ENCODE measurements at places on chromosomes 2 and 18.

DNA sequence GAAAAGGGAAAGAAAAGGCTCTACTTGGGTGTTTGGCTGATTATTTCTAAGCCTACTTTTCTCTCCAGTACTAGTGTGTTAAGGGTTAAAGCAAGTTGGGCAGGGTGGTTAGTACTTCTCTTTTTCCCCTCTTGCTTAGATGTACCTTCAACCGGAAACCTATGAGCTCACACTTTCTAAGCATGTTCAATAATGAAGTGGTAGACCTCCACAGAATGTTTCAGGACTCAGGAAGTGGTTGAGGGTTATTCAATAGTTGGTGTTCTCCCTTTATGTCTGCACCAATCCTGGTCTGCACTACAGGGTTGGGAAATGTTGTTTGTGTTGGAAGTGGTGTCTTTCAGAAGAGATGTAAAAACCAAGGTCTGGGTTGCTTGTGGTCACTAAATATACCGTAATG, 137.1 kb downstream of the ZEB2 start:
- no peak for DNase-seq

DNA sequence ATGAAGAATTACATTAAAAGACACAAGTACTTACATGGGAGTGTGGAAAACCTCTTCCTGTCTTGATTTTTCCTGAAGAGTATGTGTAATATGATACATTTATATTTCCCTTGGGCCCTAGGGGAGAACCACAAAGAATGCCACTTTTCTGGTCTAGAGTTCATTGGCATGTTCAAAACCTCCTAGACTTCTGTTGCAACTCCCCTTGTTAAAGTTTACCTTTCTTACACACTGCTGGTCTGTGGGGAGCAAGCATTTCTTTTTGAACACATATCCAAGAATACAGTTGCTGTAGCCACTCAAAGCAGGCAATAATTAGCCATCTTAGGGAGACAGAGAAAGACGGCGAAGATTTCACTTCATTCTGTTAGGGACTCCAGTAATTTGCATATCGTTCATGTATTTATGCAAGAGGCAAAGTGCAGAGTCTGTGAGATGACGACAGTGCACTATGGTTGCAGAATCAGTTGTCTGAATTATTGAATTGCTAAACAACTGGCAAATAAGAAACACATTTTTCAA, 103.5 kb downstream of the NOL4 start:
- DNase-seq, result no peak

GRCh38 chr18:48934723-48935432, 15.9 kb downstream of the SMAD7 start:
- no peak for DNase-seq

DNA sequence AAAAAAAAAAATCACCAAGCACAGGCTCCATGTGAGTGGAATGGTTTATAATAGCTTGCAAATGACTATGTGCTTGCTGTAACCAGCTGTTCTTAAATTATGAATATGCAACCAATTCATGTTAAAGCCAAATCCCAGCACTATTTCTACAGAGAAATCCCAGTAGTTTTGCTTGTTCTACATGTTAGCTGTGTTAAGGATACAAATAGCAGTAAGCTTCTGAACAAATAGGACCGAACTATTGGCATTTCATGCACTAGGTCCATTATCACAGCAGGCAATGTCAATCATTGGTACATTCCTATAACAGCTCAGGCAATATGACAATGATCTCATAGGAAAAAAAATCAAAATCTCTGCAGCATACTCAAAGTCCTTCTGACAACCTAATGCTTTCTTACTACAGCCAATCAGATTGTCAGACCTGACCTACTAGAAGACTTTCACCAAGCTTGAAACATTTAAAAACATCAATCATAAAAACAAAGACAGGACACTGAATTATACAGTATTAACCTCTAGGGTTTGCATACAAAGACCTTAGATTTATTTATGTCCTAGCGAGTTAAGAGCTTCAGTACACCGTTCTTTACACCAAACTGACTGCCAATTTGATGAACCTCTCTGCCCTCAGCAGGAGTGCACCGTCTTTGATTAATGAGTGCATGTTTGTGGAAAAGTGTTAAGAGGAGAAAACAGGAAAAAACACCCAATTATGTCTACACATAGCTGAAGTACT, 6.4 kb downstream of the BAZ2B start:
- DNase-seq, result no peak

GRCh38 chr2:1784087-1784486, 39.8 kb upstream of the PXDN start:
- DNase-seq, result no peak

DNA sequence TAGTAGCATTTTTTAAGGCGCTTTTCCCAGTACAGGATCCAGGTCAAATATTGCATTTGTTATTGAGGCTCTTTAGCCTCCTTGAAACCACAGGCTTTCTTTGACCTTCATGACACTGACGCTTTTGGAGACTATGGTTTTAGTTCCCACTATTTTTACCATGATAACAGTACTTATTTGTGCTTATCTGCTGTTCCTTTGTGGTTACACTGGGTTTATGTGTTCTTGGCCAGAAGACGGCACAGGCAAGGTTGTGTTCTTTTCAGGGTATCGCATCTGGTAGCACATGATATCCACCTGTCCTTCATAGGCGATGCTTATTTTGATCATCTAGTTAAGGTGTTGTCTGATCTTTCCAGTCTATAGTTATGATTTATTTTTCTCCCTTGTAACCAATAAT, 16.8 kb upstream of the MBOAT2 start:
- no peak for DNase-seq

GRCh38 chr18:55775972-55776371, 188.0 kb upstream of the TCF4 start:
- DNase-seq, result no peak

- DNase-seq, result no peak
Observed at GRCh38 chr18:44537526-44537925, 143.2 kb upstream of the SETBP1 start.

GRCh38 chr2:45237850-45238542, 228.7 kb upstream of the SIX2 start:
- no peak for DNase-seq

- no peak for DNase-seq
Observed at GRCh38 chr2:42183775-42184174, 14.6 kb downstream of the EML4 start.

DNA sequence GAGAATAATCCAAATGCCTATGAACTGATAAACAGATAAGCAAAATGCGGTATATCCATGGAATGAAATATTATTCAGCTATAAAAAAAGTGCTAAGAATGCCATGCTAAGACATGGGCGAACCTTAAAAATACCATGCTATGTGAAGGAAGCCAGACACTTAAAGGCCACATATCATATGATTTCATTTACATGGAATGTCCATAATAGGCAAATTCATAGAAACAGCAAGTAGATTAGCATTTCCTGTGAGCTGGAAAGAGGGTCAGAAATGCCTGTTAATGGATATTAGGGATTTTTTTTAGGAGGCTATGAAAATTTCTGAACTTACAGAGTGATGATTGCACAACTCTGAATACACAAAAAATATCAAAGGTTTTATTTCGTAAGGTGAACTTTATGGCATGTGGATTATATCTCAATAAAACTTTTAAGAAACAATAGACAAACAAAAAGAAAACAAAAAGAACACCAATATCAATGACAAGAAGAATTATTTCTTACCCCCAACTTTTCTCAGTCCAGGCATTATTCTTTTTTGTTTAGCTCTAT, 1207.7 kb downstream of the SUCLG1 start:
- DNase-seq, result no peak

- DNase-seq, result no peak
Observed at GRCh38 chr2:134865067-134865787, 26.8 kb downstream of the ACMSD start.

DNA sequence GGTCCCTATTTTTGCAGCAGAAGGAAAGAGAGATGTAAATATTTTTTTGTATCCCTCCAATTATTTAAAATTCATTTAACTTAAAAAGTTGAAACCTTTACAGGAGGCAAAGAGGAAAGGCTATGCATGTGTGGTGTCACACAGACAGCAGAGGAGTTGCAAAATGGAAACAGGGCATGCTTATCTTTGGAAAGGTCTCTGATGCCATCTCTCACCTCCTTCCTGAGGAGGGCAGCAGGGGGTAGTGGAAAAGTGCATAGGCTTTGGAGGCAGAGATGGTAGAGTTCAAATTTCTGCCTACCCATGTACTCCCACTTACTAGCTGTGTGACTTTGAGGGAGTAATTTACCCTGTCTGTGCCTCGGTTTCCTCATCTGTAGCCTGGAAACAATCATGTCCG, 99.6 kb upstream of the MCFD2 start:
- DNase-seq, result no peak

- DNase-seq, result no peak
Observed at GRCh38 chr2:28101123-28101522, 210.6 kb downstream of the BABAM2 start.

- no peak for DNase-seq
Observed at GRCh38 chr2:217954469-217954868, 48.3 kb downstream of the TNS1 start.

- no peak for DNase-seq
Observed at GRCh38 chr2:229553091-229553490, 161.3 kb downstream of the DNER start.

- DNase-seq, result no peak
Observed at GRCh38 chr18:22637787-22638186, 220.1 kb upstream of the CTAGE1 start.

- no peak for DNase-seq
Observed at GRCh38 chr2:208466920-208467298, 60.3 kb downstream of the PTH2R start.

DNA sequence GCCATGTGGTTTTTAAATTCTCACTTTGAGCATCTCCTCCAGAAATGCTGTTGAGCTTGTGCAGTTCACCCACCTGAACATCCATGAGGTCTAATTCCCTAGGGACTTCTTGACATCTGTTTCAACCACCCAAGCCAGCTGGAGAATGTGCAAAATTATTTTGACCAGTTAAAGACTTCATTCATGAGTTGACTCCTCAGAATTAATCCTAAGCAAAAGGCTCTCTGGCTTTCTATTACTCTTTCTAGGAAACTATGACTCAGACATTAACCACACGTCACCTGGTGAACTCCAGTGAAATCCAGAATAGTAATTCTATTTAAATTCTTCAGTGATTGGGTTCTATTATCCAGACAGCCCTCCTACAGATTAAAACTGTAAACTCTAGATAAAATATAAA, 247.5 kb downstream of the NBAS start:
- DNase-seq, result no peak

GRCh38 chr2:221397187-221397586, 174.9 kb downstream of the EPHA4 start:
- no peak for DNase-seq

DNA sequence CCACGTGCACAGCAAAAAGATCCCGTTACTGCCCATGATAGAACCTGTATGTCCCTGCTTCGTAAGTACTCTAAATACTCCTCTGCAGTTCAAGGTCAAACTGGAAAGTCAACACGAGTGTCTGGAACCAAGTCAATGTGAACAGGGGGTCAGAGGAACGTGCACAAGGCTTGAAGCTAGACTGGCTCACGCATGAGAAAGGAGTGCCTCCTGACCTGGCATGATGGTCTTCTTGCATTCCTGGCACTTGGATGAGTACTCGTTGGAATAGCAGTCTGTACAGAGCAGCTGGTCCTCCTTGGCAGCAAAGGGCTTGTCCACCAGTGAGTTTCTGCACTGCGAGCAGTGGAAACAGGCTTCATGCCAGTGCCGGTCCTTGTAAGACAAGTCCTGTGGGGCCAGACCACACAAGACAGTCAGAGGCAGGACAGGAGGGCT, 25.5 kb downstream of the FHL2 start:
- DNase-seq, result no peak

DNA sequence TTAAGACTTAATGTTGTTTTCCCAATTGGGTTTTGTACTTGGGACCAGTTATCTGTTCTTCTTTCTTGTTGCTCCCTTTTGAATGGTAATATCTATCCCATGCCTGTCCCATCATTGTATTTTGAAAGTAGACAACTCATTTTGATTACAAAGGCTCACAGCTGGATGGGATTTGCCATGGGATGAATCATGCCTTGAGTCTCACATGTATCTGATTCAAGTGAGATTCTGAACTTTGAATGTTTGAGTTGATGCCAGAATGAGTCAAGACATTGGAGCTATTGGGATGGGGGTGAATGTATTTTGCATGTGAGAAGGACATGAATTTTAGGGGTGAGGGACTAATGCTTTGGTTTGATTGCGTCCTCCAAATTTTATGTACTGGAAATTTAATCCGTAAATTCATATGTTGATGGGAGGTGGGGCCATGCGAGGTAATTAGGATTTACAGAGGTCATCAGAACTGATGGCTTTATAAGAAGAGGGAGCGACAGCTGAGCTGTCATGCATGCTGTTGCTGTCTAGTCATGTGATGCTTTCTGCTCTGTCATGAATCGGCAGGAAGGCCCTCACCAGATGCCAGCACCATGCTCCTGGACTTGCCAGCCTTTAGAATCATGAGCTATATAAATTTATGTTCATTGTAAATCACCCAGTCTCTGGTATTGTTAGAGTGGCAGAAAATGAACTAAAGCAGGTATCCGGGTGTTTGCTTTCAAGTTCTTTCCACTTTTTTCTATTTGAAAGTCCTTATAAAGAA, 741.3 kb upstream of the RAB6C start:
- DNase-seq, result no peak

- DNase-seq, result no peak
Observed at GRCh38 chr2:75340560-75340959, 141.2 kb upstream of the TACR1 start.

DNA sequence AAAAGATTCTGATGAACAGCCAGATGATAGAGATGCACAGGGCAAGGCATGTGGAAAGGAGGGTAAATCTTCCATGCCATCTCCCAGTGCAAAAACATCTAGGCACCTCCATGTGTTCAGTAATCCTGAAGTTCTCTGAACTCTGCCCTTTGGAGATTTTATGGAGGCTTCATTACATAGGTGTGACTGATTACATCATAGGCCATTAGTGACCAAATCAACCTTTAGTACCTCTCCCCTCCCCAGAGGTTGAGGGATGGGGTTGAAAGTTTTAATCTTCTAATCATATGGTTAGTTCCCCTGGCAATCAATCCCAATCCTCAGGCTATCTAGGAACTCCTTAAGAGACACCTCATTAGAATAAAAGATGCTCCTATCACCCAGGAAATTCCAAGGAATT, 2190.2 kb upstream of the PIK3C3 start:
- no peak for DNase-seq

- DNase-seq, result no peak
Observed at GRCh38 chr2:12778369-12778768, 61.6 kb downstream of the TRIB2 start.

GRCh38 chr2:178043266-178043665, 29.3 kb downstream of the PDE11A start:
- no peak for DNase-seq

DNA sequence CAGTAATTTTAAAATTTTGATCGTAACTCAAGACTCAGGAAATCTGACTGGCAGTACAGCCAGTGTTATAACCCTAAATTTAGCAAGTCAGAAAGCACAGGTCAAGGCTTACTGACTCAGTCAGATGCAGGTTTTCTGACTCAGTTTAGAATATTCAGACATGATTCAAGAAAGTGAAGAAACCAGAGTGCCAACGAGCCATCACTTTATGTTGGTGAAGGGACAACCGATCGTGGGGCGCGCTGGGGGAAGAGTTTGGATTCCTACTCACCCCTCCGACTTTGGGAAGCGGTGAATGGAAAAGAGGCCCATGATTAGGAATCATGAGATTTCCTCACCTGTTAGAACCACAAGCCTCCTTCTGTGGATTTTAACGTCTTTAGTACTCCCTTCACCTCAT, 998 bp downstream of the RNF149 start:
- DNase-seq, result no peak
